ENCODE measurements at places on chromosomes 3 and 15.

- no peak for DNase-seq
Measured at GRCh38 chr3:193883551-193883950, 252.4 kb upstream of the HES1 start.

DNA sequence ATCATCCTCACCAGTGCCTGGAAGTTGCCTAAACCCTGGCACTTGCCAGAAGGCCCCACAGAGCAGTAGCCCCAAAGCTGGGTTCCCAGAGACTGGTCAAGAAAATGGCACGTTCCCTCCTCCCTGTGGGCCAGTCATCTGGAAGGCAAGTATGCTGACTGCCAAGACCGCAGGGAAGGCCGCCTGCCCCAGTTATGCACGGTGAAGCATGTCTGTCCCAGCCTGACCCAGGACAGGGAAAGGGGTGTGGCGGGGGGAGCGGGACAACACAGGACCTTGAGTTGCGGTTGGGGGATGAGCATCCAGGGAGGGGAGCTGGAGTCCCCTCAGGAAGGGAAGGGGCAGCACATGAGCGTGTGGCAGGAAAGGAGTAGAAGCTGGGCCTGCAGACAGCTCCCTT lies 33.0 kb downstream of the RBPMS2 start:
- DNase-seq: no peak

DNA sequence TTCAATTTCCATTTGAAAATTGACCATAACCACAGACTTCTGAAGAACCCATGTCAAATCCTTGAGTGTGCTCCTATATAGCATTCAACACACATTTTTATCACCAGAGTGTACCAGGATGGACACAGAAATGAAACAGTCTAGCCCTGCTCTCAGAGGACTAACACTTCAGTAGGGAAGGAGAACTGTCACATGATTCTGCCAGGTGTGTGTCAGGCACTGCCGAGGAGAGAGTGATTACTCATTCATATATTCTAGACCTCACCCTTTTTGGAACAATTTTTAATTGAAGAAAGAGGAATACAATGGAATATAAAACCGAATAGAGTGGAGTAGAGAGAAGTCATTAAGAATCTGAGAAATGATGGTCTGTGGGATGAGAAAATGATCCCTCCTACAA lies 125.8 kb downstream of the ERC2 start:
- DNase-seq: no peak

- no peak for DNase-seq
Measured at GRCh38 chr3:102450976-102451375, 16.2 kb downstream of the ZPLD1 start.

DNA sequence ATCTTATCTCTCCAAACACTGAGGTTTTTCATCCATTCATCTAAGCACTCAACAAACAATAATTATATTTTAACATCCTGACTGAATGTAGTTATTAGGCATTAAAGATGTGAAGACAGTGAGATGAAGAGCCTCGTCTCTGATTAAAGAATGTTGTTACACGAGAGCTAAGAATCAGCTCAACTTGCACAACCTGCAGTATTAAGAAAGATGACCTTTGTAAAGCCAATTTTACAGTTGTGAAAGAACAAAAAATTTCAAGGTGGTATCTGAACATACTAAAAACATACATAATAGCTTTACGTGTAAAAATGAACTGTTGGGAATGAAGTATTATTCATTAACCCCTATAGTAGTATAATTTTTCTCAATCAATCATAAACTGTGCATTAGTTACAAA lies 12.8 kb downstream of the CLDN1 start:
- no peak for DNase-seq

DNA sequence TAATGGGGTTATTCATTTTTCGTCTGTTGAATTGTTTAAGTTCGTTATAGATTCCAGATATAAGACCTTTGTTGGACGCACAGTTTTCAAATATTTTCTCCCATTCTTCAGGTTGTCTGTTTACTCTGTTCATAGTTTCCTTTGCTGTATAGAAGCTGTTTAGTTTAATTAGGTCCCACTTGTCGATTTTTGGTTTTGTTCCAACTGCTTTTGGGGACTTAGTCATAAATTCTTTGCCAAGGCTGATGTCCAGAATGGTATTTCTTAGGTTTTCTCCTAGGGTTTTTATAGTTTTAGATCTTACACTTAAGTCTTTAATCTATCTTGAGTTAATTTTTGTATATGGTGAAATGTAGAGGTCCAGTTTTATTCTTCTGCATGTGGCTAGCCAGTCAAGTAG lies 58.9 kb upstream of the ZNF280D start:
- no peak for DNase-seq

- DNase-seq: no peak
Measured at GRCh38 chr3:58035524-58036255, 27.5 kb downstream of the FLNB start.

- DNase-seq: no peak
Measured at GRCh38 chr15:29400701-29401100, 131.1 kb upstream of the NSMCE3 start.

DNA sequence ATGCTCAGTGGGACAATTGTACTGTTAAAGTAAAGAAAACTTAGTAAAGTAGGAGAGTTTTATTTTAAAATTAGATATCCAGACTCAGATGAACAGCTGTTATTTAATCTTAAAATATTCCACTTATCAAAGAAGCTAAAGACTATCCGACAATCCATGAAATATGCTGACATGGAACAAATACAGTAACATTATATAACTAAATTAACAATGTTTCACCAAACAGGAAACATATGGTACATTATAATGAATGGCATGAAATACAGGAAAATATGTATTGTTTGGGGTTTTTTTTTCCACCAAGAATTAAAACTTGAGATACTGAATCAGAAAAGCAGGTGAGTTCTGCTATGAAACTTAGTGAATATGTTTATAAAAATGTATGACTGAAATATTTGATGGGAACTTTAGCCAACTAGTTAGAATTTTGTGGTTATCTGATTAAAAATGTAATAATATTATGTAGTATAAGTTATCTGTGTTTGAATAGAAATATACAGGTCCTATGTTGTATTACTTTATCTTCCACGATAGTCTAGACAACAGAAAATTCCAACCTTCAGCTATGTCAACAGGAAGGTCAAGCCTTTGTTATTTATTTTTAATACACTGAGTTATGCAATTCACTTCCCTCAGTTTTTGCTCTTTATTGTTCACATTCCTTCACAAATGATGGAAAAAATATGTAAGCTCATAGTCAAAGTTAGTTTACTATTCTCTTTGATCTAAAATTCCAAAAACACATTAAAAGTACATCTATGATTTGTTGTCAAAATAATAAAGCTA lies 72.7 kb downstream of the UACA start:
- no peak for DNase-seq

DNA sequence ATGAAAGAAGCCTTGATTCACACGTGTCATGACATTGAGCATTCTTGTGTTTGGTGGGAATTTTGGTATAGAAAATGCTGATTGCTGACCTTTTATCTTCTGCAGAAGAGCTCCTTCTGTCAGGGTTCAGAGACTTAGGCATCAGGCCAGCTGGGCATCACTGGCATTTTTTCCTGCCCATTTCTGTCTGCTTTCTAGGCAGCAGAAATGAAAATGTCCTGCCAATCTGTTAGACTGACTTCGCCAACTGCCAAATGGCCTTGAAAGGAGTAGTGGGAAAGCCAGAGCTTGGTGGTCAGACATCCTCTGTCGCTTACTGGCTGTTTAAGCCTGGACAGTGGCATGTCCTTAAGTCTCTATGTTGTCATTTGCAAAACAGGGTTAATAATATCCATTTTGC lies 57.4 kb downstream of the EEFSEC start:
- no peak for DNase-seq

DNA sequence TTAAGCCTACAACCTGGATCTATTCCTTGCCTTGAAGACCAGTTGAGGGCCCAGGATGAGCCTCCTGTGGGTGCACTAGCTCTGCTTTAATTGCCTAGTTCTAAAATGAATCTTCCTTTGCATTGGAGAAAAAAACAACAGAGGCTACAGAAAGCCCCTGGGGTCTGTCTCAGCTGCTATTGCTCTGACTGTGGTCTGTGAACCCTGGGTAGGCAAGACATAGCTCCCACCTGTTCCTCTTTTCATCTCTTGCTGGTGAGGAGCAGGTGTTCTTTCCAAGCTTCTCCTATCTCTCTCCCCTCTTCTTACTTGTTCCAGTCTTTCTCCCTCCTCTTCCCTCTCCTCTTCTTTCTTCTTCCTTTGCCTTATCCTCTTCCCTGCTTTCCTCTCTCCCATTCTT lies 28.8 kb downstream of the RBP2 start:
- no peak for DNase-seq

DNA sequence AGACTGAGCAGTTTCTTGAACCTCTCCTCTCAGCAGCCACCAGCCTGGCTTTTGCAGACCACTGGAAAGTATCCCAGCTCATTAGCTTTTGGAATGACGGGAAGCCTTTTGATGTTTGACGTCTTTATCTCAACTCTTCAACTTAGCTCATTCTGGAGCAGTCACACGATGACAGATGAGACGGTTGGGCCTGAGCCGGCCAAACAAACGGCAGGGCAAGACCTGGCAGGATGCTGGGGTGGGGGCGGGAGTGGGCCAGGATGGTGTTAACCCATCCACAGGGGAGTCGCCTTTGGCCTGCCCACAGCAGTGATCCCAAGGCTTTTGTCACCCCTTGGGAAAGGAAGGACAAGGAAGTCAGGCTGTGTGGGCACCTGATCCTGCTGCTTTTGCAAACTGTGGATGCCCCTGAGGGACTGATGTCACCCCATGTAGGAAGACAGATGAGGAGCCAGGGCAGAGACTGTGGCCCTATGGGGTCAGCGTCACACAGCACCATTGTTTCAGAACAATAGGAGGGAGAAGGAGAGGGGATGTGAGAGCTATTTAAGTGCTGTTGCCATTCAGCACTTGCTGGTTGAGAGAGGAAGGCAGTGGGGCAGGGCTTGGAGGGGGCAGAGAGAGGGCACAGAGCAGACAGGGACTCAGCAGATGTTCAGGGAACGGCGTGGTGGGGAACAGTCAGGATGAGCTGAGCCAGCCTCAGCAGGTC lies 121.9 kb upstream of the CTDSPL start:
- DNase-seq: no peak

DNA sequence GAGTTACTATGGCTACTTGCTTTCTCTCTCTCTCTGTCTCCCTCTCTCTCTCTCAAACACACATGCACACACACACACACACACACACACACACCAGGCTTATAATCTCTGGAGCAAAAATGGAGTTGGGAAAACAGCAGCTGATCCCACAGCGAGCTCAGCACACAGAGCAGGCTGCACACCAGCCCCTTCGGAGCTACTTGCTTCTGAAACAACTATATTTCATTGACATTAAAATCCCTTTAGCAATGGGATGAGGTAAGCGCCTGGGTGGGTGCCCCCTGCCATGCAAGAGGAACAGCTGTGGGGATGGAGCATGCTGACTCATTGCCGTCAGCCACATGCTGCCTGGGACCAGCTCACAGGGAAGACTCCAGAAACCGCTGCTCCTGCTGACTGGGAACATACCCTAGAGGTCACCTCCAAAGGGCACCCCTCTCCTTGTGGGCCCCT lies 45.7 kb downstream of the B3GNT5 start:
- DNase-seq: no peak

DNA sequence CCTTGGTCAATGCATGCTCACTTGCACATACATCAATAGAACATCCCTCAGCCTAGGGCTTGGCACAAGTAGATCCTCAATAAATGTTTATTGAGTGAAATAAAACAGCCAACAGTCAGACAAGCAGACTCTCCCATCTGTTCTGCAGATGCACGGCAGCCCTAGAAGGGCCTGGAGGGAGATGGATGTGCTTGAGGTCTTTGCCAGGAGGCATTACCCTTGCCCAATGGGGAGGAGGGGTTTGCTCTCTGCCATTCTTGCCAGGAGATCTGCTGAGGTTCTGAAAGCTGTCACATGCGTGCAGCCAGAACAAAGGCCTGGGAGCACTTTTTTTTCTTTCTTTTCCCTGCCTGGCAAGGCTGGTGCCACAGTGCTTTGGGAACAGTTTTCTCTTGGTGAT lies 349.3 kb upstream of the THRB start:
- no peak for DNase-seq

DNA sequence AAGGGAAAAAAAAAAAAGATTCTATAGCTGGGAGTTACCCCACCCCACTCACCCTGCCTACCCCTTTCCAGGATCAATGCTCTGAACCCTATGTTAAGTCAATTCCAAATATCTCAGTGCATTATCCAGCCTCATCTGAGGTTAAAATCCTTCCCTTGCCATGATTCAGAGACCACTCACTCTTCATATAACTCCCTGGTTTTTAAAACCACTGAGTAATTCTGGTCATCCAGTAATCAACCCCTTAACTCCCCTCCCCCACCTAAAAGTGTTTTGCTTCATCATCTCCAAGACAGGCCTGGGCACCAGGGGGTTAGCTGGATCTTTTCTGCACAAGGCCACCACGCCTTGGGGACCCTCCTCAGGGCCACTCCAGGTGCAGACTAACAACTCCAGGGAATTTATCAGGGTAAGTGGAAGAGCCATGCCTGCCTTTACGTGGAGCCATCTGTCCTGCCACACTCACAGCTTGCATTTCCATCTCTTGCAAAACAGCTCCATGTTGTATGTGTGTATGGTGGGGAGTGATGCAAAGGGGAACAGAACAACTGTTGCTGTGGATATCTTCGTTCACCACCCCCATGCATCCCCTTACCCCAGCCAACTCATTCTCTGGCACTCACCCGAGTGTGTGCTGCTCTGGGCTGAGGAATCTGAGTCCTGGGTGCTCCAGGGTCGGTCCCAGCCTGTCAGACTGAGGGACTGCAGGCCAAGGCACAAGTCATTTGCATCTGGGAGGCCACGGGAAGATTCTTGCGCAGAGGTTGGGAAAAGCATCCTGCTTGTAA lies 30.7 kb upstream of the RPS17 start:
- DNase-seq: no peak

DNA sequence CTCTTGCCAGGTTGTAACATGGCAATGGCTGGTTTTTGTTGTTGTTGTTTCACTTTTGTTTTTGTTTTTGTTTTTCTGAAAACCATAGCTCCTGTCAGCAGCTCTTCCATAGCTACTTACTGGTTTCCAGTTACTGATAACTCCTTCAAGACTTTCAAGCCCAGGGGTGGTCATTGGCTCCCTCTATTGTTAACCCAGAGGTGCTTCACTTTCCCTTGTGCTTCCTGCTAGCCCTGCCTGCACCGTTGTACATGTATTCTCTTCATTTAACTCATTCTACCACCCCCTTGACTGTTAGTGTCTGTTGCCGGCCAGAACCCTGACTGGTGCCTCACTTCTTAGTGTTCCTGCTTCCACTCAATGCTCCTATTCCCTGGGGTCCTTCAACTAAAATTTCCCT lies 4.2 kb upstream of the TRAT1 start:
- DNase-seq: no peak
